ENCODE measurements at places on chromosomes 2 and 18.

DNA sequence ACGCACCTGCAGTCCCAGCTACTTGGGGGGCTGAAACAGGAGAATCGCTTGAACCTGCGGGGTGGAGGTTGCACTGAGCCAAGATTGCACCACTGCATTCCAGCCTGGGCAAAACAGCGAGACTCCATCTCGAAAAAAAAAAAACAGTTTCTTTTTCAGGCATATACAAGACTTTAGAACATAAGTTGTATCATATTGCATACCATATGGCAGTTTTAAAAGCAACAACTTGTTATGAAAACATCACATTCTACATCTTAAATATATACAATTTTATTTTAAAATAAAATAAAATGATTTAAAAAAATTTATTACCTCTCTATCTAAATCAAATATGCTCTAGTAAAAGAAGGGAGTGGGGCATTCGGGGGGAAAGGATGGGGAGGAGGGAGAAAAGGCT lies 39.4 kb upstream of the SP5 start:
- DNase-seq: no peak

- no peak for DNase-seq
These were observed 517.9 kb upstream of the SMIM21 start for GRCh38 chr18:75945265-75945933.

DNA sequence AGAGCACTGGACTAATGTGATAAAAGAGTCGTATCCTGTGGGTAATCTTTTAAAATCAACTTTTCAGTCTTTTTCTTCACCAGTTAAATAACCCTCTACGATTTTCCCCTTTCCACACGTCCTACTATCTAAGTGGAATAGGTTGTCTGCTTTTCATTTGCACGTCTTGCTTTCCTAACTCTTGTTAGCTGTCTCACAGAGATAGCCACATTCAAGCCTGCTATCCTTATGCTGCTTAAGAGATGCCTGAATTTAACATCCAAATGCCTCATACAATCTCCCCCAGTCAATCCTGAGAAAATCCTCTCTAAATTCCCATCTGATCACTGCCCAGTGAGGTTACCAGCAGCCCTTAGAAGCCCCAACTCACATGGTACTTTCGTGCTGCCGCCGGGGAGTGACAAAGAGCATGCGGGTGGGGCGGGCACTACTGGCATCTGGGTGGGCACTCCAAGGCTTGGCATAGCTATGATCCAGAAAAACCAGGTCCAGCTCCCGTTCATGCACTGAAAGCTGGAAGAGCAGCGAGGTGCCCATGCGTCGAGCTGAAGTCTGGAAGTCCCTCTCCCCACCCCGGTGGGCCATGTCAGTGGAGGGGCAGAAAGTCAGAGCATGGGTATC lies 1.5 kb downstream of the KANSL3 start:
- DNase-seq: no peak

DNA sequence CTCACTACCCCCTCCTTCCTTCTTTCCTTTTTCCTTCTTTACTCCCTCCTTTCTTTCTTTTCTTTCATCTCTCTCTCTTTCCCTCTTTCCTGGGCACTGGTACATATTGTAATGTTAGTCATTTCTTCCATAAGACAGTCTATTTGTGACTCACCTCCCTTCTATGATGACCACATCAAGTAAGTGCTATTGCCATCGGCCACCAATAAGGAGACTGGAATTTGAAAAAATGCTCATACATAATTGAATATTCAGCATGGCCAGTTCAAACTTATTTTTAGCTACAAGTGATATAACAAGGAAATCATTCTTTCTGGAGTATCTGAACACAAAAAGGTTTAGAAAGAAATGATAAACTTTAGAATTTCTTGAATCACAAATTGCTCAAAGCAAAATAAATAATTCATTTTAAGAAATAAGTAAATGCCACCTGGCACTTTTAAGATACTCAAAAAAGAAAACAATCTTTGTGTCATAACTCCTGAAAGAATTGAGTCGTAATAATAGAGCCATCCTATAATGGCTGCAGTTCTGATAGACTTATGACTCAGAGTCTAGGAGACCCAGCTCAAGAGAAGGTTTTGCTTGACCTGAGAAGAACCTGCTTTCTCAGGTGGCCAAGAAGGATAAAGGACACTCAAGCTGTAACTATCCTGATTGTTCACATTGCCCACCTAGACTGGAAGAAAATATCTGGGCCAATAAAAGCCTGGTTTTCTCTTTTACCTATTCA lies 51.6 kb upstream of the CCBE1 start:
- no peak for DNase-seq

- DNase-seq: no peak
These were observed 83.9 kb upstream of the RAB6C start for GRCh38 chr2:129895526-129896082.

GRCh38 chr2:16013359-16013911 lies 73.1 kb downstream of the MYCN start:
- no peak for DNase-seq

DNA sequence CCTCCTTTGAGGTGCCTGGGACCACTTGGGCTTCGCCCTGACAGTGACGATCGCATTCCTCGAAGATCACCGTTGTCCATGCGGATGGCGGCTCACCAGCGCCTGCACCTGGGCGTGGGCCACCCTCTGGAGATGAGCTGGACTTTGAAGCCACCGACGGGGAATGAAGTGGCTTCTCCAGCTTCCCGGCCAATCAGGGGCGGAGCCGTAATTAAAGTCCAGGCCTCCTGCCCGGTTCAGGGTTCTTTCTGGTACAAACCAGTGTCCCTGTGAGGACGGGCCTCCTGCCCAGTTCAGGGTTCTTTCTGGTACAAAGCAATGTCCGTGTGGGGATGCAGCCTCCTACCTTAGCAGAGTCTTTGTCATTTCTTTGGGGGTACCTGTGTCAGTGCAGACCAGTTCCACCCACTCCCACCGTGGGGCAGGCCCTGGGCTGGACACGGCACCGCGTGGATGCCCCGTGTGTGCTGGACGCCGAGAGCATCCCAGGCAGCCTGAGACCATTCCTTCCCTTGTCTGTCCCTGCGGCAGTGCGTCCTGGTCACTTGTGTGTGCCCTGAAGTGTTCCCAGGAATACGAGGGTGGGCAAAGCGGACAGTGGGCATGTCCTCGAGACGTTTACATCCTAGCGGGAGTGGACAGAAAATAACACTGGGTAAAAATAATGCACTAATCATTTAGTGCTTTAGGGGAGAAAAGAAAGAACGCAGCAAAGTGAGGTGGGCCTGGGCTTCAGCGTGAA lies 55.0 kb downstream of the KCNG2 start:
- no peak for DNase-seq

DNA sequence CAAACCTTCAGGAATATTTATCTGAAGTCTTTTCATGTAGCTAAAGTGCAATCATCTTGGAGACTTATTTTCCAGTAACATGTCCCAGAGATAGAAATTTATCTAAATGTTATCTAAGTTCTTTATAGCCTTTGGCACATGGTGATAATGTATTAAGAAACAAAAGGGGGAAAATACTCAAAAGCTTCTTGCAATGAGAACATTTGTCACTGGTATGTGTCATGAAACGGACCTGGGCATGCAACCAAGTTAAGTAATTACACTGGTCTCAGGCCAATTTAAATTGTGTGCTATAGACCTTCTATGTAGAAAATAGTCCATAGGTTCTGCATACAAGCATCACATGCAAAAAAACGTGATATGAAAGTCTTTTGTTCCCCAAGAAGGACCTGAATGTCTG lies 136.2 kb downstream of the SLC8A1 start:
- DNase-seq: no peak

DNA sequence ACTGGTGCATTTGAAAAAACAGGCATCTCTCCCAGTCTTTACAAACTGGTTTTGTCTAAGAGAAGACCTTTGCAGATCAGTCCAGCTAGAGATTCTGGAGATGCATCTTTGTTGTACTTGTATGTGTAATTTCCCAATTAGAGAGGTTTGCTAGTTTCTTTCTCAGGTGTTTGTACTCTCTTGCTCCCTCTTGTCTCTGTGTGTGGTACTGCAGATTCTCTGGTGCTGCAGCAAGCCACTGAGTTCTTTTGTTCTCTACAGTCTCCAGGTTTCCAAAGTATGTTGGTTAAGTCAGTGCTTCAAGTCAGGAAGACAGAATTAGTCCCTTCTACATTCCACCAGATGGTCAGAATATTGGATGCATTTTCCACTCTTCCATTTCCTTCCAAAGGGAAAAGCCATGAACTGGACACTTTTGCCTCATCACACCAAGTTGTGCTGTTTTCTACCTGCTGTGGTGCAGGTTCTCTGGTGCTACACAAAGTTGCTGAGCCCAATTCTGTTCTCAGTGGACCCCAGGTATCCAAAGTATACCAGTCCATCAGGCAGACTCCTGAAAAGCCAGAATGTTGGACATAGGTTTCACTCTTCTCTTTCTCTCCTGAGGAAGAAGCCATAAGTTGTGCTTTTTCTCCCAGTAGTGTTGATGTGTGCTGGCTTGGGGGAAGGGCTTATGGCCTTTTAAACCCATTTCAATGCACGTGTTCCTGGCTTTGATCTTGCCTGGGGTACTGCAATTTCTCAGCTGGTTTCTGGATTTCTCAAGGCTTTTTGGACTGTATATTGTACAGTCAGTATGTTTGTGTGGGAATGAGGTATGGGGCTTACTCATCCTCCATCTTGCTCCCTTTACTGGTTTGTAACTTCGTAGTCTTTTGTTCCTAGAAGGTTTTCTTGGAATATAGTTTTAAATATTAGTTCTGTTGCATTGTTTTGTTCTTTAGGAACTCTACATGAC lies 29.8 kb downstream of the EPC2 start:
- DNase-seq: peak; percentile 56
